ENCODE measurements at places on chromosomes 2 and 18.

- no peak for DNase-seq
Observed at GRCh38 chr18:70082430-70082829, 123.1 kb downstream of the RTTN start.

- no peak for DNase-seq
Observed at GRCh38 chr2:55607717-55608116, 9.7 kb downstream of the PPP4R3B start.

- DNase-seq, result no peak
Observed at GRCh38 chr18:77136871-77137665, 4.5 kb upstream of the MBP start.

- no peak for DNase-seq
Observed at GRCh38 chr18:24051031-24051947, 36.7 kb downstream of the TTC39C start.

DNA sequence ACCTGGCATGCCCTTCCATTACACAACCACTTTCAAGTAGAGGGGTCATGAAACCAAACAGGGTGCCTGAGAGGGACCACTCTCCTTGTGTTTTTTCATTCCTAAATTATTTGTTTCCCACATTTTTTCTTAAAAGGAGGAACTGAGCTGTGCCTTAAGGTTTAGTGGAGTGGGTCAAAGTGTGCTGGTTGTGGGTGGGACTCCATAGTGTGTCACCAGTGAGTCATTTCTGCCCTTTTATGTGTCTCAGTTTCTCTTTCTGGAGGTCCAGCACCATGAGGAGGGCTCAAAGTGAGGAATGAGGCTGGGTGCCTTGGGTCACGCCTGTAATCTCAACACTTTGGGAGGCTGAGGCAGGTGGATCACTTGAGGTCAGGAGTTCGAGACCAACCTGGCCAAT lies 37.8 kb downstream of the COMMD1 start:
- DNase-seq, result no peak

DNA sequence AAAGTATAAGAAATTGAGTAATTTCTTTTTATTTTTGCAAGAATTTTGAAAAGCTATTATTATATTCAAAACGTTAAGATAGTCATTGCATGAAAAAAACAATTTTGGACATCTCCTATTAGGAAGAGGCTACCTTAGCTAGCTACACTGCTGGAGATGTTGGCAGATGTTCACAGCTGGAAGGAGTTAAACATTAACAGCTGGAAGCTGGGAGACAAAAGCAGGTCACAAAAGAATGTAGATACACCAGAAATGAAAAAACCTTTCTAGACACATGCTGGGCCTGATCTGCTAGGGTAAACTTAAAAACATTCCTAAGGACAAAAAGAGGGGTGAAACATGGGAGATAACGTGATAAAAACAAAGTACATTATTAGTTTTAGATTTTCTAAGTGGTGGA lies 84.4 kb downstream of the SESTD1 start:
- no peak for DNase-seq

- DNase-seq, result no peak
Observed at GRCh38 chr18:74229005-74229404, 62.8 kb downstream of the CYB5A start.

- no peak for DNase-seq
Observed at GRCh38 chr2:142843731-142844130, 33.7 kb upstream of the KYNU start.

DNA sequence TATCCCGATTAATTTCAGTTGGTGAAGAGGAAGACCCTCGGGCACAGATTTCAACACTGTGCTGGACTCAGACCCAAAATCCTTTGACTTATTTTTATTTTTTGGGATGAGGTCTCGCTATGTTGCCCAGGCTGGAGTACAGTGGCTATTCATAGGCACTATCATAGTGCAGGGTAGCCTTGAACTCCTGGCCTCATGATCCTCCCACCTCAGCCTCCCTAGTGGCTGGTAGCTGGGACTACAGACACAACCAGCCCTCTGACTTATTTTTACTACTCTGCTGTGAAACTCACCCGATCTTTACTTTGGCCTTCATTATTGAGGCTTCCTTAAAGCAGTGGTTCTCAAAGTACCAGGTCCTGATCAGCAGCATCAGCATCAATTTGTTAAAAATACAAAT lies 18.2 kb upstream of the ADAM17 start:
- DNase-seq, result no peak

- DNase-seq, result no peak
Observed at GRCh38 chr2:68747900-68748299, 13.3 kb downstream of the ARHGAP25 start.

GRCh38 chr18:79195716-79196683 lies 126.8 kb downstream of the ATP9B start:
- no peak for DNase-seq

GRCh38 chr2:45778720-45779171 lies 127.3 kb downstream of the PRKCE start:
- DNase-seq, result peak; percentile 19

- DNase-seq, result no peak
Observed at GRCh38 chr2:229173825-229174359, 97.2 kb downstream of the PID1 start.

DNA sequence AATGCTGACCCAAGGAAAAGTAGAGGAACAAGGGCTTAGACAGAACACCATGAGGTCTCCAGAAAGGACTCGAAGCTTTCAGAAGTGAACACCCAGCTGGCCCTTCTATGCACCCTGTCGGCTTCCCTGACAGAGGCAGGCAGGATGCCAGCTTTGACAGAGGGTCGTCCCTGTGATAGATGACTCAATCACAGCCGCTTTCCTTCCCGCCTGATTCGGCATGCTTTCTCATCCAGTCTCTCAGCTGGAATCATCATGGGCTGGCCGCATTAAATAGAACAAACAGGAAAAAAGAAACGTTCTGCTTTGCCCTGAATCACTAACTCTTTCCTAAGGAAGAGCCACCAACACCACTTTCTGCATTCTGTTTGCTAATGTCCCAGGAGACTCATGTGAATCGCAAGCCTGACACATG lies 140.3 kb upstream of the RAB12 start:
- no peak for DNase-seq

All from stimulated activated CD8-positive, alpha-beta memory T cell treated with anti-CD3 and anti-CD28 coated beads, Interleukin-15, amount 100 ng/mL, for 24 hours (primary cell).